Spinal cord (tissue), 10 donors: ENCODE measurements at places on chromosomes 11 and 22.

DNA sequence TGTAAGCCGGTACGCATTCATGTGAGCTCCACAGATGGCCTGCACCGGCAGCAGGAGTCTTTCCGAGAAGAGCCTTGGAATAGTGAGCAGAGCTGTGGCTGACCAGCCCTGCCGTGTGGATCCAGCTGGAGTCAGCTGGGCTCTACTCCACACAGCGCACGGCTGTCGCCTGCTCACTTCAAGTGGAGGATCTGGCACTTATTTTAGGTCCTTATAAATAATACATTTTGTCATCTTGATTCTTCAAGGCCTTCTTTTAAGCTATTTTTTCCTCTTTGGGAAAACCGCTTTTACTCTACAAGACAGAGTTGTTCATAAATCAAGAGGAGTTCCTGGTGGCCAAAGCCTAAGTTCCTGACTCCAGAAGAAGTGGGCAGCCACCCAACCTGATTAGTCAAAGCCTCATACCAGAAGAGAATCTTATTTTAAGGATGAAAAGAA lies 93.8 kb downstream of the KCNC1 start:
- no peak for DNase-seq

- no peak for DNase-seq
Measured at GRCh38 chr11:74235121-74235520, 64.0 kb downstream of the PPME1 start.

DNA sequence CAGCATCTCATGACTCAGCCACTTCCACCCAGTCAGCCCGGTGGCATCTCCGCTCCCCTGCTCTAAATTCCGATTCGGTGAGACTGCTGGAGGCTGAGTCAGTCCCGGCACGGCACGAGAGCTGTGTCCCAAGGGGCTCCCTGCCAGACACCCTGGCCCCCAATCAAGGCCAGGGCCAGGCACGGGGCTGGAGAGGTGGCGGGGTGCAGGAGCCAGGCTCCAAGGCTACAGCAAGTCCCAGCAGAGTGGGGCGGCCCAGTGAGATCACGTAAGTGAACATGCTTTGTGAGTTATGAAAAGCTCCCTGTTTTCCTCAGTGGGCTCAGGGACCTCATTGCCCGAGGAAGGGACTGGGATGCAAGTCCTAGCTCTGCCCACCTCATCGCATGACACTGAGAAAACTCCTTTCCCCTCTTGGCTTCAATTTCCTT lies 3.0 kb downstream of the C11orf68 start:
- DNase-seq, result no peak

GRCh38 chr11:72856065-72856464 lies 41.9 kb downstream of the ATG16L2 start:
- DNase-seq, result no peak

- no peak for DNase-seq
Measured at GRCh38 chr22:40182231-40182835, 4.6 kb downstream of the TNRC6B start.

- no peak for DNase-seq
Measured at GRCh38 chr11:12064136-12064953, 46.0 kb upstream of the MICAL2 start.

GRCh38 chr11:103851166-103851651 lies 185.2 kb upstream of the DDI1 start:
- no peak for DNase-seq

- no peak for DNase-seq
Measured at GRCh38 chr11:125093502-125093901, 17.9 kb downstream of the TMEM218 start.

DNA sequence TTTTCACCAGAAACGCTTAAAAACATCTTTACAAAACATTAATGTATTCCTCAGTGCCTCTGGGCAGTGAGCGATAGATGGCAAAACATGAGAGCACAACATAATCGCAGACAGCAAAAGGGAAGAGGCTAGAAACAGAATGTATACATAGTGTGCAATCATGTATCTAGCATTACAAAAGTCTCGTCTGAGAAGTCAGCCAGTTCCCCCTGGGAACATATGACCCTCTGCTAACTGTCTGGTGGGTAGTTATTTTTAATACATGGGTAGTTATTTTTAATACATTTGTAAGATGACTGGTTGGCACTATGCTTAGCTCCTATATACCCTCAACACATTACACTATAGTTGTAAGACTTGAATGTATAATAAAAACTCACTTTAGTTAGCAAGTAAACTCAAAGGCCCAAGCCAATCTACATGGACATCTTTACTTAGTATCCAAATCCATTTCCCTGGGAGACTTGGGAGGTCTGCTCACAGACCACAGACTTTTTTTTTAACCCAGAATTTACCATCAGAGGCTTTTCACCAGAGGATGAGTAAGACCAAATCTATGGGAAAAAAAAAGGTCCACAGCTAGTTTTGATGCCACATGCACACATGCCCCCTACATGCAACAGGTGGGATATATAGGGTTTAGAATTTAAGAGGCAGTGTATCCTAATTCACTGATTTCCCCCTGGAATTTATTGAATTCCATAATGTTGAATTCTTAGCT lies 71.7 kb downstream of the AMBRA1 start:
- no peak for DNase-seq

DNA sequence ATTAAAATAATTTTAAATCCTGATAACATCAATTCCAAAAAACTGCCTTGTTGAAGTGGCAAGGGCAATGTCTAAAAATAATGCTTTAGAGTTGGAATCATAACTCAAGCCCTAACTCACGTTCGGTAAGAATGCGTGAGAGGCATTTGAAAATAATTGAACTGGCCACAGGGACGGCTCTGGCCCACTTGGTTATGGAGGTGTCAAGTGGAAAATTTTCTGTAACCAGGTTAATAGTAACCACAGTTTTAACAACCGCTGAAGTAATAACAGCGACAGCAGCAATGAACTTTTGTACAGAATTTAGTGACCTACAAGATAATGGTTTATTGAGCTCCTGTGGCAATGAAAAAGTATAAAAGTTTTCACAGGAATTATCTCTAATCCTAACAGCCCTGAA lies 79.4 kb downstream of the ETS1 start:
- no peak for DNase-seq

- DNase-seq, result no peak
Measured at GRCh38 chr22:17303840-17304779, 65.2 kb upstream of the CECR2 start.

DNA sequence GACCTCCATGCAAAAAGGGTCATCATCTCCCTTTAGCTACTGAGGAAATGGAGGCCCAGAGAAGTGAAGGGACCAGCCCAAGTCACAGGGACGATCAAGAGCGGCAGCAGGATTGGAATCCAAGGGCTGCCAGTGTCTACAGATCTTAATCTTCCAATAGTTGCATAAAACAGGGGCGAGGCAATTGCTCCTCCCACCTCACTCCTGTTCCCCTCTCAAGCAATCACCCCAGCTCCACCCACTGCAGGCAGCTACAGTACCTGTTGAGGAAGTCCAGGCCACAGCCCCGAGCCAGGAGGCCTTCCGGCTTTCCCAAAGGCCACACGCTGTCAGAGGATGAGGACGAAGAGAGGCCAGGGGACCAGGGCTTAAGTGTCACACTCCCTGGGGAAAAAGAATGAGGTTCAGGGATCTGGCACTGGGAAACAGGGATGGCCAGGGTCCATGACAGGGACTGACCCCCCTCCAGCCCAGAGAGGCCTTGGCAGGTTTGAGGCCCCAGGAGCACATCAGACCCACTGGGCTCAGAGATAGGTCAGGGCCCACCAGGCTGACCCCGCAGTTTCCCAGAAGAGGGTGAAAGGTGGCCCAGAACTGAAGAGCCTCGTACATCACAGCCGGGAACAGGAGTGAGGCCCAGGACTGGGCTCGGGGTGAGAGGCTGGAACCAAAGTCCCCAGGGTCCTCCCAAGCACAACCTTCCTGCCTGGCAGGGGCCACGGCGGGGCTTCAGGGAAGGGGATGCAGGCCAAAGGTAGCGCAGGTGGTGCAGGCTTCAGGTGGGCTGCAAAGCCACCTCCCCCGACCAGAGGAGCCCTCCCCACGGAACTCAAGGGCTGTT lies 16.4 kb upstream of the MFNG start:
- no peak for DNase-seq

DNA sequence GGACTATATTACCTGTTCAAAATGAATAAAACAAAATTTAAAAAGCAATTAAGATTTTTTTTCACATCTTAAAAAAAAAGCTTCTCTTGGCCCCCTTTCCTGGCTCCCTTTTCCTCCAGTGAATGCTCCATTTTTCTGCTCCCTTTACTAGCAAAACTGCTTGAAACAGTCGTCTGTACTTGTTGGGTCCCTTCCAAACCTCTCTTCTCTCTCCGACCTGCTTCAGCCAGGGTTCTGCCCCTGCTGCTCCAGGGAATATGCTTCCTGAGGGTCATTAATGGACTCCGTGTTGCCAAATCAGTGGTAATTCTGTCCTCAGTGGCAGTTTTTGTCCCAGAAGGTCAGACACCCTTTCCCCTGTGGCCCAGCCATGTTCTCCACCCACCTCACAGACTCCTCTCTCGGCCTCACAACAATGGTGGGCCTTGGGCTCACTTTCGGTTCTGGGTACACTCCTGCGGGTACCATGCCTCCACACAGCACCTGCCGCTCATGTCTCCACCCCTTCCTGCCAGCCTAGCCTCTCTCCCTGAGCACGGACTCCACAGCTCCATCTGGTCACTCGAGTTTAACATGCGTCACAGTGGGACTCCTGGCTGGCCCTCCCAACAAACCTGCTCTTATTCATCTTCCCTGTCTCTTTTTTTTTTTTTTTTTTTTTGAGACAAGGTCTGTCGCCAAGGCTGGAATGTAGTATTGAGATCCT lies 7.8 kb upstream of the POLR3H start:
- DNase-seq, result no peak

GRCh38 chr22:39315389-39315788 lies 4.0 kb downstream of the RPL3 start:
- DNase-seq, result no peak

DNA sequence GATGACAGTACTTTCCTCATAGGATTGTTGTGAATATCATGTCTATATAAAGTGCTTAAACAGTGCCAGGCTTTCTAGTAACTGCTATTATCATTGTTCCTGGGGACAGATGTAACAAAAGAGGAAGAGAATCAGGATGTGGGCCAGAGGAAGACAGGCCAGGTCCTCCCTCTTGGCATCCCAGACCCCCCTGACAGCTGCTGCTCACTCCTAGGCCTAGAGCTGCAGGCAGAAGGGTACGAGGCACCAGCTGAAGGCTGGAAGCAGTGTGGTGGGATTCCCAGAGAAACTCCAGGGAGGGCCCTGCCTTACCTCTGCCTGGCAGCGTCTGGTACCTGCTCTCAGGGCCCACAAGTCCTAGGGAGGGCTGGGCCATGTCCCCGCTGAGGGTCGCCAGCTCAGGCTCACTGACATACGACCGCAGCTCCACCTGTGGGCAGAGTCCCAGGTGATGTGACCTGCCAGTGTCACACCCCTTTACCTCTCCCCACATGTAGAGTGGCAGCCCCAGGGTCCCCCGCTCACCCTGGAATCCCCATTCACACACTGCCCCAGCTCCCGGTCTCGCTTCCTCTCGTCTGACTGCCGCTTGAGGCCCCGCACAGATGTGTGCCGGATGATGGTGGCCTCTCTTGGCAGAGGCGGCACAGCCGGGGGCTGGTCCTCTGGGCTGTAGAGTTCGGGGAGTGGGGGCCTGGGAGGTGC lies 52.2 kb downstream of the C11orf58 start:
- no peak for DNase-seq

DNA sequence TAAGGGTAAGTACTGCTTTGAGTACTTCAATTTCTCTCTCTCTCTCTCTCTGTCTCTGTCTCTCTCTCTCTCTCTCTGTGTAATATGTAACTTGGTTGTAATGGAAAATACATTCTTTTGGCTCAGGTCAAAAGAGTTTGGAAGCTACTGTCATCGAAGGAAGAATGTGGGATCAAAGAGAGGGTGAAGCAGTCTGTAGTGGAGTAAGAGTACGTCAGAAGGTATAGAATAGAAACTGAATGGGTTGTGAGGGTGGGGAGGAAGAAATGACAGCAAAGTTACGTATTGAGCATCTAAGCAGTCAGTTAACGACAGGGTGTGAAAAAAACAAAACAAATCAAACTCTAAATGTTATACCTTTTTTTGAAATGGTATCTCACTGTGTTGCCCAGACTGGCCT lies 10.0 kb downstream of the NCAM1 start:
- DNase-seq, result no peak

DNA sequence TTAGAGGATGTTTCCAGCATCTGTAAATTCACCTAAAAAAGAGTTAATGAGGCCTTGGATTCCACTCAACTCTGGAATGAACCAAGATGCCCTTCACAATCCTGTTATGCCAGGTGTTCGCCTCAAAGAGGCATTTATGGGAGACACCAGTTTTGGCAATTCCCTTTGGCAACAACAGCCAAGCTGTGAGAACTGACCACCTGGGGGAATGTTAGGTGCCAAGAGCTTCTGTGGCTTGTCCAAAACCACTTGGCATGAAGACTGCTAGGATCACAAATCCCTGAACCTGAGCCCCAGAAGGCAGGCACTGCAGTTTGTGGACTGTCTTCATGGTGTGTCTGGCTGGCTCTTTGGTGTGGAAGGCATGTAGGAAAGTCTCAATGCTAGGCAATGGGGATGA lies 164.4 kb upstream of the BDNF start:
- DNase-seq, result no peak

GRCh38 chr11:88410656-88411055 lies 73.1 kb upstream of the CTSC start:
- DNase-seq, result no peak

- no peak for DNase-seq
Measured at GRCh38 chr11:125498521-125498920, 2.5 kb upstream of the FEZ1 start.

- DNase-seq, result no peak
Measured at GRCh38 chr11:57340039-57340615, 2.0 kb downstream of the P2RX3 start.

- DNase-seq, result no peak
Measured at GRCh38 chr11:109378034-109378433, 44.0 kb upstream of the C11orf87 start.
